ENCODE measurements at places on chromosomes 3 and 15.

DNA sequence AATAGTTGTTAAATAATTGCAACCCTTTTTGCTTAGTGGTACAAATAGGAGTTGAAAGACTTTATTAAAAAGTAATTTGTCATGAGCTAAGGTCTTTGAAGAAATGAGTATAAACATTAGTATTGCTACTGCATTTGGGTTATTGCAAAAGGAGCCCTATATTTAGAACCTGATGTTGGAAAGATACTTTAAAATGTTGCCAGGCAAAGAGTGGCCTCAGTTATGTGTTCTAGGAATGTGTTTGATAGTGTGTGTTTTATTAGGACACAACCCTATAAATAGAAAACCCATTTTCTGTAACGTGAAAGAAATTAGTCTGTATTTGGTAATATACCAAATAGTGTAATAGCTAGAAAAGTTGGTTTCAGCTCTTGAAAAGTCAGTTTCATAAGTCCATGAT is 10.7 kb downstream of the VPS8 start:
- DNase-seq, result no peak

- no peak for DNase-seq
These were observed 81.2 kb downstream of the ANO10 start for GRCh38 chr3:43540624-43541023.

DNA sequence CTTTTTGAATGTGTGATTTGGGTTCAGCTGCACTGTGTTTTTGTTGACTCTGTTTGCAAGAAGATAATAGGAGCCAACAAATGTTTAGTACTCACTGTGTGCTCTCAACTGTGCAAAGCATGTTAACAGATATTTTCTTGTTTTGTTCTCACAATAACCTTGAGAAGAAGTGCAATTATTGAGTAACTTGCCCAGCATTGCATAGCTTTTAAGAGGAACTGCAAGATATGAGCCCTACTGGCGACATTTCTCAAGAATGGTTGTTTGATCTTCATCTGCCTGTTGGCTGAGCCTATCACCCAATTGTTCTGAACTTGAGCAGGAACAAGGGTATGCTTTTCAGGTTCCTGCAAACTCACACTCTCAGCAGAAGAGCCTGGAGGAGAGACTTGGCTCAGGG is 43.4 kb upstream of the AGBL1 start:
- no peak for DNase-seq

DNA sequence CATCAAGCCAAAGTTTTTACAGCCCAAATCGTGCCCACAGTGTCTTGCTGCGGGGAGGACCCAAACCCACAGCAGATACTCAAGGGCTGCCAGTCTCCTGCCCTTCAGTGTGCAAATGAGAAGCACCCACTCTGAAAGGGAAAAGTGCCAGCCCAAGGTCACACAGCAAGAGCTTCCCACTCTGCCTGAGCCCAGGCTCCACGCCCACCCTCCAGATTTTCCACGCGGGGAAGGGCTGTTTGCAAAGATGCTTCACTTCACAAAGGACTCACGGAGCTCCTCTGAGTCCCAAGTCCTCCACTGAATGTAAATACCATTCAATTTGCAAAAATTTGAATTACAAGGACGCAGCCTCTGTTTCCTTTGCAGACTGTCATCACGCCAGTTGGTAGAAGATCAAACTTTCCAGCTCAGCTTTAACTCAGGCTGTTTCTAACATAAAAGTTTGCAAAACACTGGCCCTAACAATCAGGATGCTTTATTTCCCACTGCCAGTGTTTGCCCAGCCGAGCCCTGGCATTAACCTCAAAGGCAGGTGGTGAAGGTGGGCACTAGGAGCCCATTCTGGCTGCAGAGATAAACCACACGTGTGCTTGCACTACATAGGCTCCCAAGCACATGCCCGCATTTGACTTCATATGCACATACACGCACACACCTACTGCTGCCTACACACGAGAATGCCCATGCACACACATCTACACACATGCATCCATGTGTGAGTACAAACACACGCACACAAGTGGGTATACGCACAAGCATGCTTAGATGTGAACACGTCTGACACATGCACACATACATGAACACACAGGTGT is 7.6 kb downstream of the CACNA2D2 start:
- DNase-seq, result no peak

DNA sequence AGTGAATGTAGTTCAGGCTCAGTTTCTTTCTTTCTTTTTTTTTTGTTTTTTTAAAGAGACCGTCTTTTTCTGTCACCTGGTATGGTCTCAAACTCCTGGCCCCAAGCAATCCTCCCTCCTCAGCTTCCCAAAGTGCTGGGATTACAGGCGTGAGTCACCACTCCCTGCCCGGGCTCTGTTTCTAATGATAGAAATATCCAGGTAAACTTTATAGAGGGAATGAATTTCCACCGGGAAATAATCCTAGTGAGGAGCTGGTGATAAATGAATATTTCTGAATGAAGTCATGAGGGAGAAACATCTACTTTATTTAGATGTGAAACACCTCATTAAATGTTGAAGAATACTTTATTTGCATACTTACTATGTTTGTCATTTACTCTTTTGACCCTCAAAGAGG is 7.2 kb downstream of the RNF13 start:
- no peak for DNase-seq

DNA sequence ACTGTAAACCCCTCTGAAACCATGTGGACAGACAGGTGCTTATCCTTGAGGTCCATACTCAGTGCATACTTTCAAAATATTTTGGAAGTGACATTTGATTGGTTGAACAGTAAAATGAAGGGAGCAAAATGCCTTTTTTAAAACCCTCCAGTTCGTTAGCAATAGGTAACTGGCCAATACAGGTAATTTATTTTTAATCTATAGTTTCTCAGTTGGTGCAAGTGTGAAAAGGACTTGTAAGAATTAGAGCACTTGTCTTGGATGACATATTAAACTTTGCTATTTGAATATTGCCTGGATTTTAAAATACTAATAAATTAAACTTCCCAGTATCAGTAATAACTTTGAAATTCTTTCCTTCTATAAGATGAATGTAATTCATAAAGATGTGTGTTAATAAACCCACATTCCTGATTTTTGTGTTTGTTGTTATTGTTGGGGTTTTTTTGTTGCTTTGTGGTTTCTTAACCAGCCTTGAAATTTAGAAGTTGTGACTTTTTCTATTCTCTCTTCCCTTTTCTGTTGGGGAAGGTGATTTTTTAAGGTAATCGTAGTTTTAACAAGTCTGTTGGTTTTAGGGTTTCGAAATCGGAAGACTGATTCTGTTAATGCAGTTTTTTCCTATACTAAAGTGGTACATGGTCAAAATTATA is 90.0 kb downstream of the STT3B start:
- no peak for DNase-seq

GRCh38 chr15:90020021-90020735 is 19.1 kb downstream of the ZNF710 start:
- DNase-seq, result no peak

- no peak for DNase-seq
These were observed 815 bp upstream of the ZNF280D start for GRCh38 chr15:56734013-56734635.

GRCh38 chr15:74035121-74036017 is 40.9 kb downstream of the PML start:
- DNase-seq, result no peak

DNA sequence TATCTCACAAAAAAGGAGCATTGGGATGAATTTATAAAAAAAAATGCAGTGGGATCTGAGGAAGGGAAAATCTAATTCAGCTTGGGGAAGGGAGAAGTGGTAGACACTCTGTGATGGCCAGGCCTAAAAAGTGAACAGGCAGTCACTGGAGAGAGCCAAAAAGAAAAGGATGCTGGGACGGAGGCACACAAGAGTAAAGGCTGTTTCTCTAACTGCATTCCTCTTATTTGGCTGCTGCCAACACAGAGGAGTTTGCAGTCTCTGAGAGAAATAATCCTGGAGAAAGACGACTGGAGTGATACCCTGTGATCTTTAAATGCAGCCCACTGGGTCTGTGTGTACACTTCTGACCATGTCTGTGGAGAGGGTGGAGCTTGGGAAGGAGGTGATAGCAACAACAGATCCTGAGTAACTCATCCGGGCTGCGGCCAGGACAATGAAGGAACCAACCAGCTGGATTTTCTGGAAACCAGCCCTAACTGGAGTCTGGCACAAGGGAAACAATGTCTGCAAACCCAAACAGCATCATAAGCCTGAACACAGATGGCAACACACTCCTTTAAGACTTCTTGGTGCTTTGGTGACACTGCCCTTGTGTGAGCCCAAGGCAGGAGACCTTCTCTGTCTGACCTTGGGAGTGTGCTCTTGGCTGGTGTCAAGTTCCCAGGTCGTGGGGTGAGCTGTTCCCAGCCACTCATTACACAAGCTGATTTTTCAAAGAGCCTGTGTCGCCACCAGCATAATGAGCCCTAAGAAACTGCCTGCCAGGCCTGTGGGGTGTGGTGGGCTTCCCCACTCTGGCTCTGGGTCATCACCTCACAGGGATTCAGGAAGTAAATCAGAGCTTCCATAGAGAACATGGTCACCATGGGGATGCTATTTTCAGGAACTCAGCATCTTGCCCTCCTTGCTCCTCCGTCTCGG is 8.0 kb downstream of the FYCO1 start:
- no peak for DNase-seq

DNA sequence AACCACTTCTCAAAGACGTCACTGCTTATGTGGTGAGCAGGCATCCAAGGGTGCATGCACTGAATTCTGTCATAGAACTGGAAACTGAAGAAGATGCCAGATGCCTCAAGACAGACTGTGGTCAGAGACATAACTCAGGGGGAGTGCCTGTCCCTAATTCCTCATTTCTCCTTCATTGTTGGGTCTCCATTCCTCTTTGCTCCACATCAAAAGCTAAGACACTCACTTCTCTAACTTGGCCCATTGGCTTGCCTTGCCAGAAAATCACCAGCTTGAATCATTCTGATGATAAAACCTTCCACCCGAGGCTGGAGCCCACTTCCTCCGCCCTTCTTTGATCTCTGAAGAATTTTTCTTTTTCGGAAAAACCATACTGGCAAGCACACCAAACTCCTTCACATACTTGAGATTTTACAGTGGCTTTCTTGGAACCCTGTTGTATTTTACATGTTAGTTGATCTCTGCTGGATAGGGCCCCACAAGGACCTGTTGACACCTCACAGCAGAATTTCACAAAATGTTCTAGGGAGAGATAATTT is 69.9 kb downstream of the COL8A1 start:
- DNase-seq, result no peak

DNA sequence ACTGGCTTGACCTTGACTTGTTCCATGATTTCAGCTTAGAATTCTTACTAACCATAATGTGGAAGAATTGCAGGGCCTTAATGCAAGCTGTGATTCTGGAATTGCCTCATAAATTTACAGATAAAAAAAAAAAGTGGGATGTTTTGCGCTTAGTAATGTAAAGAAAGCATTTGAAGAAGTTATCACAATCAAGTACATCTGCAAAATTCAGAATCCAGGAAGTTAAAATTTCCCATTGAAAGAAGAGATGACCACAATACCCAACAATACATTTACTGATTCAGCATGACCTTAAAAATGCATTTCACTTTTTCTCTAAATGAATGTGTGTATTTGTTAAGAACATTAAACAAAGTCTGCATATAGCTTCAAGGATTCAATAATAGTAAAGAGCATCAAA is 65.1 kb upstream of the CCNL1 start:
- no peak for DNase-seq

GRCh38 chr3:129684270-129684669 is 77.8 kb upstream of the PLXND1 start:
- DNase-seq, result no peak

DNA sequence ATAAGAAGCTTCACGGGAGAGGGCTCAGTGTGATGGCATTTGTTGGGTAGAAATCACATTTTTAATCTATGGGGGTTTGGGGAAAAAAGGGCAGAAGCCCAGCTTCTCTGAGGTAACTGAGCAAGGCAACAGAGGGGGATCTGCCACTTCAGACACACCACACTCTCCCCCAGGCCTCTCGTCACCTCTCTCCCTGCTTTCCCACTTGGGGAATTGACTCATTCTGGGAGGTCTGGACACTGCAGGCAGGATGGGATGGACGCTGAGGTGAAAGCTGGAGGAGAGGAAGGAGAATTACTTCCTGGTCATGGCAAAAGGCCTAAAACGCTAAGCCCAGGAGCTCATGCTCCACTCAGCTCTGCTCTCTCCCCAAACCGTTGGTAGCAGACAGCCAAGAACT is 33.2 kb downstream of the MYO5C start:
- DNase-seq, result no peak

All from NCI-H524 treated with DMSO at 0.1 percent for 48 hours (cell line).